ENCODE measurements at places on chromosomes 13 and 19. TPM values are rescaled to one million over a fixed set of nuclear protein-coding genes. Genes with fewer than 3 reads are reported as not detected.

IPO5 gene
- total RNA-seq: 251 TPM

HSPB6 gene
- total RNA-seq: 67.4 TPM

F10 gene
- 31.3 TPM for total RNA-seq

KLF1 gene
- 3.1 TPM for total RNA-seq

LILRB2 gene
- not detected for total RNA-seq

ZNF560 gene
- 8.4 TPM for total RNA-seq

KLK2 gene
- 9.6 TPM for total RNA-seq

SPACA7 gene
- not detected for total RNA-seq

MCEMP1 gene
- 0.96 TPM for total RNA-seq

ZNF135 gene
- total RNA-seq: 8.9 TPM

PRODH2 gene
- total RNA-seq: 5.5 TPM

LYPD3 gene
- total RNA-seq: 13.0 TPM

SULT2A1 gene
- not detected for total RNA-seq

SLC25A41 gene
- total RNA-seq: not detected

NKPD1 gene
- total RNA-seq: 0.48 TPM

ZNF223 gene
- 11.8 TPM for total RNA-seq

CYP4F3 gene
- total RNA-seq: 0.96 TPM

ERICH6B gene
- not detected for total RNA-seq

KIR3DL1 gene
- total RNA-seq: 1.7 TPM

CEACAM7 gene
- 3.6 TPM for total RNA-seq

NOVA2 gene
- total RNA-seq: 6.0 TPM

DIRAS1 gene
- total RNA-seq: 8.2 TPM

EML2 gene
- total RNA-seq: 4.6 TPM

CD33 gene
- total RNA-seq: 5.3 TPM

SERTM1 gene
- 5.8 TPM for total RNA-seq

STOML3 gene
- 4.1 TPM for total RNA-seq

ZNF865 gene
- 0.72 TPM for total RNA-seq

ZNF880 gene
- total RNA-seq: 52.2 TPM

TBXA2R gene
- 1.9 TPM for total RNA-seq

ZNF69 gene
- 27.9 TPM for total RNA-seq

EDDM13 gene
- total RNA-seq: not detected

CCDC169 gene
- 6.5 TPM for total RNA-seq

TEX26 gene
- total RNA-seq: not detected

GPR12 gene
- 2.4 TPM for total RNA-seq

ALKBH6 gene
- total RNA-seq: 27.2 TPM

SMIM24 gene
- total RNA-seq: not detected

B3GNT8 gene
- total RNA-seq: not detected

ERFL gene
- not detected for total RNA-seq

CD37 gene
- total RNA-seq: 0.96 TPM

IGFL1 gene
- total RNA-seq: not detected

RASIP1 gene
- total RNA-seq: 3.1 TPM

SLITRK6 gene
- total RNA-seq: 11.3 TPM

LRP3 gene
- total RNA-seq: 12.5 TPM

CDX2 gene
- total RNA-seq: 0.24 TPM

ZNF468 gene
- 22.1 TPM for total RNA-seq

SOX21 gene
- 0.24 TPM for total RNA-seq

FBXO17 gene
- total RNA-seq: 11.6 TPM

MEDAG gene
- total RNA-seq: 61.2 TPM

CYP4F8 gene
- 5.3 TPM for total RNA-seq

FPR3 gene
- 2.6 TPM for total RNA-seq

KLK14 gene
- total RNA-seq: not detected

COL4A2 gene
- 1,871 TPM for total RNA-seq

ZNF225 gene
- 5.5 TPM for total RNA-seq

GDF15 gene
- total RNA-seq: not detected

LRRC63 gene
- 0.72 TPM for total RNA-seq

NBEA gene
- total RNA-seq: 37.1 TPM

CALR3 gene
- total RNA-seq: not detected

PPP6R1 gene
- total RNA-seq: 10.4 TPM

Data from umbilical cord (tissue), 2 donors.